CD4-positive, alpha-beta memory T cell (primary cell): ENCODE measurements at places on chromosomes 5 and 9.

- DNase-seq, result no peak
These were observed 102.2 kb upstream of the CLINT1 start for GRCh38 chr5:157961176-157961575.

GRCh38 chr5:149195337-149195887 lies 54.1 kb downstream of the ABLIM3 start:
- DNase-seq, result no peak

DNA sequence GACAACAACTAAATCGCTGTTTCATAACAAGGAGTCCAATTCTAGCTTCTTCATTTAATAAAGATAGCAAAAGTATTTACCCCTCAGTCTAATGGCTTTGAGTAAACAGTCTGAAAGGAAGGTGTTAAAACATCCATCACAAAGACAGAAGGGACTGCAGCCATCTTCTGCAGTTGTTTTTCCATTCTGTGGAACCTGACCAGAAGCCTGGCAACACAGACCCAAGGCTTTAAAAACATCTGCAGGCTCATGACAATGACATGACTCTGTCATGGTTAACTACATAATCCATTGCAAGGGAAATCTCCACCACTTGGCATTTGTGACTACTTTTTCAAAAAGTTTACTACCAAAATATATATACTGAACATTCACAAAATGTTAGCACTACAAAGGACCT lies 51.9 kb downstream of the ELL2 start:
- no peak for DNase-seq

- DNase-seq, result no peak
These were observed 223.2 kb downstream of the FSTL4 start for GRCh38 chr5:133389066-133389590.

GRCh38 chr5:106474066-106474465 lies 1196.7 kb downstream of the EFNA5 start:
- no peak for DNase-seq

DNA sequence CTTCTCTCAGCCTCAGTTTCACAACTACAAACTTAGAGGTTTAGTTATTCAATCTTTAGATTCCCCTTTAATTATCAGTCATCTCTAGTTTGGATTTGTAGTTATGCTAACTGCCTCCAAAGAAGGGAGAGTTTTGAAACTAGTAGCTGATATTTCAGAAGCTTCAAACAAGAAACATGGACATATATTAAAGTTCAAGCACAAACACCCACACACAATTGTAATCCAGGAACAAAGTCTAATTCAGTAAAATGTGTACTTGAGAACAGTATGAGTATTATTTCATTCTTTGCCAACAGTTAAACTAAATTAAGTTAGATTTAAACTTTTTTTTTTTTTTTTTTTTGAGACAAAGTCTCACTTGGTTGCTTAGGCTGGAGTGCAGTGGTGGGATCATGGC lies 71.2 kb upstream of the ABCA1 start:
- DNase-seq, result no peak

GRCh38 chr9:110123341-110124095 lies 84.4 kb downstream of the C9orf152 start:
- DNase-seq, result no peak
